ENCODE measurements at places on chromosomes 2 and 18. TPM values are rescaled to one million over a fixed set of nuclear protein-coding genes. Genes with fewer than 3 reads are reported as not detected.

CPO gene
- polyA plus RNA-seq: not detected

POTEC gene
- not detected for polyA plus RNA-seq

COL6A3 gene
- polyA plus RNA-seq: 18.5 TPM

MYO3B gene
- not detected for polyA plus RNA-seq

FTCDNL1 gene
- not detected for polyA plus RNA-seq

RAB27B gene
- 0.68 TPM for polyA plus RNA-seq

DNA sequence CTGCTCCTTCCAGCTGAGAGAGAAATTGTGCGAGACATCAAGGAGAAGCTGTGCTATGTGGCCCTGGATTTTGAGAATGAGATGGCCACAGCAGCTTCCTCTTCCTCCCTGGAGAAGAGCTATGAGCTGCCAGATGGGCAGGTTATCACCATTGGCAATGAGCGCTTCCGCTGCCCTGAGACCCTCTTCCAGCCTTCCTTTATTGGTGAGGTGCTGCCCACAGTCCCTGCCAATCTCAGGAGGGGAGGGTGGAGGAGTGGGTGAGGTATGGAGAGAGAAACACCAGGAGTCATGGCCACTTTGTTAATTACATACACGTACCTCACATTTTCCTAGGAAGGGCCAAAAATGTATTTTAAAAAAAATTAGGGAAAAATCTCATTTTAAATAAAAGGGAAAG, 12.0 kb upstream of the DGUOK start:
- no peaks in the 10 kb centered on the region for H3K4me1 ChIP-seq
- no peak overlapping the region for H3K27ac ChIP-seq
- H3K36me3 ChIP-seq: no peaks in the 10 kb centered on the region
- no peak overlapping the region for H3K4me3 ChIP-seq
- no peak for DNase-seq
- no peaks in the 10 kb centered on the region for H3K27me3 ChIP-seq

GRCh38 chr18:76055578-76055977, 439.5 kb downstream of the ZNF516 start:
- DNase-seq: no peak
- H3K27ac ChIP-seq: no peak overlapping the region
- no peaks in the 10 kb centered on the region for H3K36me3 ChIP-seq

GRCh38 chr2:241808051-241808720, 807 bp upstream of the NEU4 start:
- DNase-seq: peak; percentile 59
- peak overlapping the region; percentile 97 for H3K27ac ChIP-seq
- H3K4me1 ChIP-seq: peaks cover 6% of the 10 kb centered on the region
- no peaks in the 10 kb centered on the region for H3K36me3 ChIP-seq
- no peak overlapping the region for H3K4me3 ChIP-seq

DNA sequence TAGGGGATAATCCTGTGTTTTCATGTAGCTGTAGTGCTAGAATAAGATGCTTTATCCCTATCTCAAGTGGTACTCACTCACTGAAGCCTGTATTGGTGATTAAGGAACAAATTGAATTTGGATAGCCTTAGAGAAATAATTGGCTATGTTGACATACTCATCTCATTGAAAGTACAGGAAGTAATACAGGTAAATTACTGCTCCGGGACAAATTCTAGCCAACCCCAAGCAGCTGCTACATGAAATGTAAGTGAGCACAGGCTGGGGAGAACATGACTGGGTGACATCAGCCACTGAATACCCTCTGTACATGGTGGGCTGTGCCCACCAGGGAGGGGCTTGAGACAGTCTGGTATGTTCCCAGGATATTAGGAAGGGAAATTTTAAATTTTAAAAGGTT, 188.4 kb upstream of the RASGRP3 start:
- DNase-seq: no peak
- peak overlapping the region; percentile 89 for H3K27ac ChIP-seq
- H3K27me3 ChIP-seq: no peaks in the 10 kb centered on the region

DNA sequence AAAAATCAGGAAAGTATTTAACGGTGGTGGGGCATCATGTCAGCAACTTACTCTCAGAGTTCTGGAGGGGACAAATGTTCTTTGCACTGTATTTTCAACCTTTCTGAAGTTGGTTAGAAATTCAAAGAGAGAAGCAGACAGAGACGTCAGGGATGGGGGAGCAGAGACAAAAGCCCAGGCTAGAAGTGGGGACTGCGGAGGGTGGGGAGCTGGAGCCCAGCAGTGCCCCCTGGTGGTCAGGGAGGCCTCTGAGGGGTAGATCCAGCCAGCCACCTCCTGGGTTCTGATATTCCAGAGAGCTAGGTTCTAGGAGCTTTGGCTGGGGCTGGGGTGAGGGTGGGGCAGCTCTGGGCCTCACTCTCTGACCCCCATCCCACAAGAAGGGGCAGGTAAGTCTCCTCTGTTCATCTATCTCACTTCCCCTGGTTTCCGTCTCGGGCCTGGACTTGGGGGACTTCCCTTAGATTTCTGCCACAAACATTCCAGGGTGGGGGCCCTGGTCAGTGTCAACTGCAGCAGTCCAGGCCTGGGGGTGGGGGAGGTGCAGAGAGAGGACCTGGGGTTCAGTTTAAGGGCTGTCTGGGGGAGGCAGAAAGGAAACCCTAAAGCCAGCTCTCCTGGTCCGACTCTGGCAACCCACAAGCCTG, 8.9 kb downstream of the TNS1 start:
- H3K27me3 ChIP-seq: no peaks in the 10 kb centered on the region
- H3K36me3 ChIP-seq: peaks cover 15% of the 10 kb centered on the region
- peak overlapping the region; percentile 94 for H3K27ac ChIP-seq
- H3K4me1 ChIP-seq: peaks cover 25% of the 10 kb centered on the region
- peak; percentile 85 for DNase-seq

DNA sequence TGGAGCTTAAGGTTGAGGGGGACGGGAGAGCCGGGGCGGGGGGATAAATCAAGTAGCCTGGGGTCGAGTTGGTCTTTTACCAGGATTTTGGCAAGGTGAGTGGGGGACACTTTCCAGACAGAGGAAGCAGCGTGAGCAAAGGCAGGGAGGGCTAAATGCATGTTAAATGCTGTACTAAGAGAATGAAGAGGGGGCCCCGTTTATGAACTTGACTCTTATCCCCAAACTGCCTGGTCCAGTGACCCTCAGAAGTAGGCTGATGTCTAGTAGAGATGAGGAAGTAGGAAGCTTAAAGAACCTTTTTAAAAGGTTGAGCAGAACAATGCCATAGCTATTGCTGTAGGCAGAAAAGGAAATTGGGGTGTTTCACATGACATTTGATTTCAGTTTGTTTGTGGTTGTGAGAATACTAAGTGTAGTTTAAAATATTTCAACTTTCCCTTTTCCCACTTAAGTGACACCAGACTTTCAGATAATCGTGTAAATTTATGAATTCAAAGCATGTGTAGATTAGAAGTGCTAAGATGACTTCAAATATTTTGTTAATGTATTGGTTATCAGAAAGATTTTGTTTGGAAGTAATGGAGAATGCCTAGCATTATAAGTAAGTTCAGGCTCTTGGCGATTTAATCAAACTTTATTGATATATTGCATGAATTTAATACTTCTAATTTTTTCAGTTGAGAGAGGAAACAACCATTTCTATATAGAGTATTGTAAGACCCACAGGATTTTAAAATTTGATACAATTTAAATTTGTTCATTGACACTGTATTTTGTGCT, 1.8 kb downstream of the REL start:
- H3K4me1 ChIP-seq: peaks cover 19% of the 10 kb centered on the region
- H3K27ac ChIP-seq: peak overlapping the region; percentile 91
- peak; percentile 12 for DNase-seq
- H3K4me3 ChIP-seq: peak overlapping the region; percentile 89
- no peaks in the 10 kb centered on the region for H3K36me3 ChIP-seq
- no peaks in the 10 kb centered on the region for H3K27me3 ChIP-seq

GRCh38 chr2:219455581-219455980, 20.9 kb downstream of the SPEG start:
- H3K27me3 ChIP-seq: no peaks in the 10 kb centered on the region
- H3K4me3 ChIP-seq: no peak overlapping the region
- peaks cover 19% of the 10 kb centered on the region for H3K36me3 ChIP-seq
- no peak for DNase-seq
- no peak overlapping the region for H3K27ac ChIP-seq

GRCh38 chr2:19336781-19337180, 21.6 kb downstream of the OSR1 start:
- H3K4me1 ChIP-seq: no peaks in the 10 kb centered on the region
- no peak for DNase-seq
- peaks cover 7% of the 10 kb centered on the region for H3K36me3 ChIP-seq
- H3K27me3 ChIP-seq: no peaks in the 10 kb centered on the region

GRCh38 chr2:55946793-55947192, 23.2 kb upstream of the EFEMP1 start:
- H3K4me3 ChIP-seq: no peak overlapping the region
- DNase-seq: no peak
- peaks cover 3% of the 10 kb centered on the region for H3K36me3 ChIP-seq
- H3K4me1 ChIP-seq: no peaks in the 10 kb centered on the region
- no peak overlapping the region for H3K27ac ChIP-seq
- no peaks in the 10 kb centered on the region for H3K27me3 ChIP-seq
